CD8-positive, alpha-beta T cell (primary cell): ENCODE measurements at places on chromosomes 3 and 15.
A peak's percentile ranks its signal among the peaks of the same experiment; 100 is the strongest.

DNA sequence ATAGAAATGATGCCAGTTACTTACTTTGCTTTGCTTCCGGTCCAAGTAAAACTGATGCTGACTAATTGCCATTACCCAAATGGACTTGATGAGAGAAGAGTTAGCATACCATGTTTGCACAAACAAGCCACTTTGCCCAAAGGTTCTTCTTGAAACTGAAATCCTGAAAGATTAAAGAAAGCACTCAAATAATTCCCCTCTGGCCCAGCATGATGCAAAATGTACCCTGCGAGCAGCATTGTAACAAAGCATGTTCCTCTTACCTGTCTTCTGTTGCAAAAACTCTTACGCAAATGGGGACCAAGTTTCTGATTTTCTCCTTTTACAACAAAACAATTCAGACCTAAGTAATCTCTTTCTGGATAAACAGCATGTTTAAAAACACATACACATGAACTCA lies 74.5 kb upstream of the LMOD3 start:
- no peak for DNase-seq

- DNase-seq: no peak
These were observed 98.9 kb upstream of the TLE3 start for GRCh38 chr15:70196372-70197316.

DNA sequence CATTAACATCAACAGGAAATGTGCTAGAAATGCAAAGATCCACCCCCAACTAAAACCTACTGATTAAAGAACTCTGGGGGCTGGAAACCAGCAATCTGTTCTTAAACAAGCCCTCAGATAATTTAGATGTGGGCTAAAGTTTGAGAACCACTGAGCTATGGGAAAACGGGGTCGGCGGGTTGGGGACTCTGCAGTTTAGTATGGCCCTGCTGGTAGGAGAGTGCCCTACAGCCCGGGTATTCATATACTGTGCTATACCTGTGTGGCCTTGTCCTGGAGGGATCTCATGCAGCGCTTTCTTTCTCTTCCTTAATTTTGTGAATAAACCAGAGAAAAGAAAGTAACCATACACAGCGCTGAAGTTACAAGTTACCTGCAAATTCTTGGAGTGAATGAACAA lies 189.7 kb upstream of the GBE1 start:
- no peak for DNase-seq

DNA sequence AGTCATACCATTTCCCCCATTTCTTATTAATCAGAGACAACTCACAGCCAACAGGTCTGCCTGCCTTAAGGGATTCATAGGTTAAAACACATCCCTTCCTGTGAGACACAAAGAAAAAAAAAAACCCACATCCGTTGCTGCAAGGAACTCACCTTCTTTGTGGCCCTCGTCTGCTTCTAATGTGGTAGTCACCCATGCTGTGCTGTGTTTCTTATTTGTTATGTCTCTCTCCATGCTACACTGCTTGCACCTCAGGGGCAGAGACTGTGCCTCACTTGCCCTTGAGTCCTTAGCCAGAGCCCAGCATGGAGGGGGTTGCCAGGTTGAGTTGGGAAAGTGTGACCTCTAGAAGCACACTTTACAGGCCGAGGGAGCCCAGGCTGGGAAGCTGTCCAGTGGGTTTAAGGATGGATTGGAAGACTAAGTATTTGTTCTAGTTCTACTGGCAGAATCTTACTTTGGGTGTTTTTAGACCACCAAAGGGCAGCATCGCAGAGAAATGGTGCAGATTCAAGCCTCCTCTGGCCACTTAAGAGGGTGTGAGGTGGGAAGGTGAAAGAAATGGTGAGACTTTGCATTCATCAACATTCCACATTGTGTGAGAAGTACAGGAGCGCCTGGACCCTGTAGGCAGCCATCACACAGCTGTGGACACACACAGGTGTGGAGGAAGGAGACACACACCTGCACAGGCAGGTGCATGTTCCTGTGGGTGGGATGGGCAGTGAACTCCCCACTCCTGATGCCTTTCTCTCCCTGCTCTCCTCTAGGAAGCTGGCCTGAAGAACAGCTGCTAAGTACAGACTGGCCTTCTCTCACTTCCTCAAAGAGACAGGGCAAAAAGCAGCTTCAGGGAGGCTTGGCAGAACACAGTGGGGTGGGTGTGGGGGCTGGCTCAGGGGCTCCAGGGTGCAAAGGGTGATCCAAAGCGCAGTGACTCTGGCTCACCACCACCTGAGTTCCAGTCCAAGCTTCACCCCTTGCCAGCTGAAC lies 48.8 kb downstream of the GLB1 start:
- DNase-seq: peak; percentile 21

DNA sequence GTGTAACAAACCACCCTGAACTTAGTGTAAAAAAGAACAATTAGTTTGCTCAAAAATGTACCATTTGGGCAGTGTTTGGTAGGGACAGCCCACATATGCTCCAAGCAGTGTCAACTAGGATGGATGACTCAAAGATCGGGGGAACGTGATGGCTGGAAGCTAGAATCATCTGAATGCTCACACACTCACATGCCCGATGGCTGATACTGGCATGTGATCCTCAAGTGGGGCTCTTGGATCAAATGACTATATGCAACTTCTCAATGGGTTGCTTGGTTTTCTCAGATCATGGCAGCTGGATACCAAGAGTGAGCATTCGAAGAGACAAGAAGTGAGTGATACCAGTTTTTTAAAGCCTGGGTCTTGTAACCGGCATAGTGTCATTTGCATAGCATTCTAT lies 335.9 kb upstream of the KCNMB2 start:
- no peak for DNase-seq

DNA sequence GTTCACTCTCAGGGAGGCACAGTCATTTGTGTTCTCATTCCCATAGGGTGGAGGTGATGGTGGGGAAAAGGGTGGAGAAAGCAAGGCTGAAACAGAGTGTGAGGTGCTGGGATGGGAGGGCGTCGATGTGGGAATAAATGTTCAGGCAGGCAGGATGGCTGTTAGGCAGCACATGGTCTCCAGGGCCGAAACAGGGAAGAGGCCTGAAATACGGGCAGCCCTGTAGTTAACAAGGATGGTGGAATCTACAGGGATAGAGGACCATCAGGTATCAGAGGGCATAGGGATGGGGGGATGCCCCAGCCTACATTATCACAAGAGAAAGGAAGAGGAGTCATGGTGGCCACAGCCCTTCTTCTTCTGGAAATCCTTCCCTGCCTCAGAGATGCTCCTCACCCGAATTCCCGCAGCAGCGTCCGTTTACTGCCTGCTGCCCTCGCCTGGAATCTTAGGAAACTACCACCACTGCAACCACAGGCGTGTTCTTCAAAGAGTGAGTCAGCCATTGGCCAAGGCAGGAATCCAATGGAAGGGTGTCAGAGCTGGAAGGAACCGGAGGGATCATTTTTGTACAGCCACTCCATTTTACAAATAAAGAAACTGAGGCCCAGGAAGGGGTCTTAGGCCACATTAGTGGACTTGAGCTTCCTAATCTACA lies 49.7 kb upstream of the POMGNT2 start:
- DNase-seq: no peak

- DNase-seq: no peak
These were observed 595.2 kb upstream of the TBL1XR1 start for GRCh38 chr3:177792311-177793030.

DNA sequence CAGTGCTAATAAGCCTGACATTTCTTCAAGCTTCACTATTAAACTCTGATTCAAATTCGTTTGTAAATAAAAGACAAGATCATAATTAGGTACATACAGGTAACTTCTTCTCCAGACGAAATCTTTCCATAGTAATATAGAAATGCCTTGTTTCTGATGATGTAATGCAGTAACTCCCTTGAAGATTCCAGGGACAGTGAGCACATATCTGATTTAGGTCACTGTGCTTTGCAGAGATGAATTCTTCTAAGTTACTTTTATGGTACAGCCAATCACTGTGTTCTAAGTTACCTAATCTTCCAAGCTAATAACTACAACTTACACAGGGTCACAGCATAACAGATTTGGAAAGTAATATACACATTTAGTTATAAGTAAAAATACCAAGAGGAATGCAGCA lies 27.6 kb downstream of the SLC4A7 start:
- no peak for DNase-seq

- DNase-seq: no peak
These were observed 54.6 kb downstream of the WNT7A start for GRCh38 chr3:13825311-13825579.

GRCh38 chr3:194357681-194358080 lies 6.6 kb upstream of the CPN2 start:
- DNase-seq: no peak

- no peak for DNase-seq
These were observed 9.4 kb downstream of the NT5DC2 start for GRCh38 chr3:52524258-52524751.

DNA sequence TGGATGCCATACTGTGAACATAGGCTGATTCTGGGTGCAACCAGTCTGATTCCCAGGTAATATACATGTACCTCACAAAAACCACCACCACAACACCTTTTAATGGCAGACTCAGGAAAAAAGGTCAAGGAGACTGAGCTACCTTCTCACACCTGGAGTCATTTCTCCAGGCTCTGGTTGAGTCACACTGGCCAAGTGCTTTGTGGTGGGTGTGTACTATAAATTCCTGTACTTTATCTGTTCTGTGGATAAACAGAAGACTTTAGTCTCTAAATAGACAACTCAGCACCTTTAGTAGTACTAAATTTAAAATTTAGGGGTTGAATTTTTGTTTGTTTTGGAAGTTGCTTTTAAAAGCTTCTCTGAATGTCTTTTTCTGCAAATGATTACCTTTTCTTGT lies 46.7 kb downstream of the TOP2B start:
- no peak for DNase-seq

DNA sequence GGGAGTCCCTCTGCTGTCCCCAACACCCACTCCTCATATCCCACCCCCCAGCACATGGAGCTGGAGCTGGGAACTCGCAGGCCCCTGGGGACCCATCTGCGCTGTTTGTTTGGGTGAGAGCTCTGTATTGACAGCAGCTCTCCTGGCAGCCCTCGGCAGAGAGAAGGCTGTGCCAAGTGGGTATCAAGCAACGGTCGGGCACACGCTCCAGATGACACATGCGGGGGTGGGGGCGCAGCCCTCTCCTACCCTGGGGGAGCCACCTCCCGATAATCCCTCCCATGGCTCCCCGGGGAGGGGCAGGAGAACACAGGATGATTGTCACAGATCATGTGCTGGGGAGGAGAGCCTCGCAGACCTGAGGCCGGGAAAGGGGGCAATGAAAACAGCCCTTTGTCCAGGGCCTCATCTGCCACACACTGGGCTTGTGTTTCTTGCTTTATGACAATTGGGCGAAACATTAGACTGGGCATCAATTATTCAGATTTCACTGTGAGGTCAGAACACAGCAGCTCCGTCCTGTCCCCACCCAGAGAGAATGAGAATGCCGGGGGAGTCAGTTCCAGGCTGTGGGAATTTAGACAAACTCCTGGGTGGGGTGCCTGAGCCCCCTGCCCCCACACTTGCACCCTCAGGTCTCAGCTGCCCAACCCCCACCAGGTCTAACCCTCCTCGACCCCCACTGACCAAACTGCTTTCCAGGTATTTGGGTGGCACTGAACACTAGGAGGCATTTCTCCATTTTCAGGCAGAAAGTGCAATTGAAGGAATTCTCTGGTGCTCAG lies 46.4 kb upstream of the KLF13 start:
- peak; percentile 1 for DNase-seq

DNA sequence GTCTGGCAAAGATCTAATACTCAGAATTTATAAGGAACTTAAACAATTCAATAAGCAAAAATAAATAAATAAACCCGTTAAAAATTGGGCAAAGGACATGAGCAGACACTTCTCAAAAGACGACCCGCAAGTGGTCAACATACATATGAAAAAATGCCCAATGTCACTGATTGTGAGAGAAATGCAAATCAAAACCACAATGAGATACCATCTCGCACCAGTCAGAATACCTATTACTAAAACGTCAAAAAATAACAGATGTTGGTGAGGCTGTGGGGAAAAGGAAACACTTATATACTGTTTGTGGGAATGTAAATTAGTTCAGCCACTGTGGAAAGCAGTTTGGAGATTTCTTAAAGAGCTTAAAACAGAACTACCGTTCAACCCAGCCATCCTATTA lies 188.0 kb upstream of the MRPL3 start:
- no peak for DNase-seq

- peak; percentile 86 for DNase-seq
These were observed 4.3 kb downstream of the DAZL start for GRCh38 chr3:16600780-16601536.

- DNase-seq: no peak
These were observed 2.9 kb downstream of the ESYT3 start for GRCh38 chr3:138437281-138437680.

DNA sequence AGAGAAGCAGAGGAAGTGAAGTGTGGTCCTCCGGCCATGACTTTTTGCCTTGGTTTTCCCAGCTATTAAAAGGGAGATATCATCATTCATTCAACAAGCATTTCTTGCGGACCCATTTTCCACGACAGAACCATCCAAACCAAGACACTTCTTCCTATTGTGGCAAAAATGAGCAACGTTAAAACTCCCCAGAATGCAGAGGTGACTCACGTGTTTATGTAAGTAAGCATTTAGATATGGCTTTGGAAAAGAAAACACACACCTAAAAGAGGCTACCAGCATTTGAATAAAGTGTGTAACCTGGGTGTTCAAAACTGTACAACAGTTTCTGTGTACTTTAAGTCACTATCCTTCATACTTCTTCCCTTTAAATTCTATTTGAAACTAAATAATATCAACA lies 181.3 kb downstream of the RORA start:
- no peak for DNase-seq

- DNase-seq: no peak
These were observed 76.3 kb upstream of the ARHGEF3 start for GRCh38 chr3:56878074-56878473.

GRCh38 chr3:41972802-41973201 lies 10.9 kb upstream of the ULK4 start:
- no peak for DNase-seq

DNA sequence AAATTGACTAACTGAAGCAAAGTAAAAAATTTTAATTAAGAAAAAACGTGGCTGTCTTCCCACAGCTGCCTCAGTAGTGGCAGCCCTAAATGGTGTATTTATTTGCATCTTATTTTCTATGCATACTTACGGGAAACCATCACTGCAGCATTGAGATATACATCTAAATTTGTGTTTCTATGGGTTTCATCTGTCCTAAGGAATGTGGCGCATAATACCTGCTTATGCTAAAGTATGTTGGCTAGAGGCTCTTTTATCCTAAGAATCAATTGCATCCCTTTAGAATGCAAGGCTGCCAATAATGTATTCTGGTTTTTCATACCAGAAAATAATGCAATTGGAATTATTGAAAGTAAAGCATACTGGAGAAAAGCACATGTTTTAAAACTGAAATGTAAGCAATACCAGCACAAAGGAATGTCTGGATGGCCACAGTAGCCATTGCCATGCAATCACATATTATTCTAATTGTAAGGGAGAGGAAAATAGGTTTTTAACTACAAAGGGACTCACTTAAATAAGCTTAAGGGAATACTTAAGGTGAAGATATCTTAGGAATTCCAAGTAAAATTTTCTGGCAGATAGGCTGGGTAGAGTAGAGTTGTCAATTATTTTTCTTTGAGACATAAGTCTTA lies 834.5 kb upstream of the NECTIN3 start:
- no peak for DNase-seq
